ENCODE measurements at places on chromosomes 5 and 9. TPM values are rescaled to one million over a fixed set of nuclear protein-coding genes. Genes with fewer than 3 reads are reported as not detected.
A peak's percentile ranks its signal among the peaks of the same experiment; 100 is the strongest.

Gene NIPAL4
- 2.3 TPM for total RNA-seq

Gene IGFBPL1
- not detected for total RNA-seq

Gene SLC6A19
- not detected for total RNA-seq

Gene RLN2
- 0.43 TPM for total RNA-seq

Gene JAKMIP2
- 3.2 TPM for total RNA-seq

Gene TNC
- 371 TPM for total RNA-seq

Gene LIX1
- under 0.01 TPM for total RNA-seq

Gene KCNMB1
- under 0.01 TPM for total RNA-seq

Gene BAAT
- total RNA-seq, result under 0.01 TPM

Gene DBH
- total RNA-seq, result not detected

DNA sequence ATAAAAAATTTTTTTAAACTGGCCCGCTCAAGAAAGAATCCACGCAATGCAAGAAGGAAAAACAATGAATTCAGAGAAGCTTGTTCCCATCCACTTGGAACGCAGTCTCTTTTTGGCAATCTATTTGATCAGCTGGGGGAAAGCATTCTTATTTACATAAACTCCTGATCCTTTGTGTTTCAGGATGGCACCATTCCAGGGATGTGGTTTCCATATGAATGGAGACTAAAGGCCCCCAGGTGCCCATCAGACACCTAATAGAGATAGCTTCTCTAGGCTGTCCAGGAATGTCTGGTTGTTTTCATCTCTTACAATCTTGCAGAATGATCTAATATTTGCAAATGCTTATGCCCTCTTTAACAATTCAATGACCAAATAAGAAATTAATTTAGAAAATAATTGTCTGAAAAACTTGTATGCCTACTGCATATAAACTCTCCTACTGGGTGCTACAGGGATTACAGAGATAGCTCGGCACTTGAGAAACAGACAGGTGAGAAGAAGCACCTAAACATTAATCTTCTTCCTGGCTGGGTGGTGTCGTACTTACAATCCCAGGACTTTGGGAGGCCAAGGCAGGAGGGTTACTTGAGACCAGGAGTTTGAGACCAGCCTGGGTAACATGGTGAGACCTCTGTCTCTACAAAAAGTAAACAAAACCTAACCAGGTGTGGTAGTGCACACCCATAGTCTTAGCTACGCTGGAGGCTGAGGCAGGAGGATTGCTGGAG, 3.0 kb upstream of the RASGRF2 start:
- DNase-seq, result no peak

DNA sequence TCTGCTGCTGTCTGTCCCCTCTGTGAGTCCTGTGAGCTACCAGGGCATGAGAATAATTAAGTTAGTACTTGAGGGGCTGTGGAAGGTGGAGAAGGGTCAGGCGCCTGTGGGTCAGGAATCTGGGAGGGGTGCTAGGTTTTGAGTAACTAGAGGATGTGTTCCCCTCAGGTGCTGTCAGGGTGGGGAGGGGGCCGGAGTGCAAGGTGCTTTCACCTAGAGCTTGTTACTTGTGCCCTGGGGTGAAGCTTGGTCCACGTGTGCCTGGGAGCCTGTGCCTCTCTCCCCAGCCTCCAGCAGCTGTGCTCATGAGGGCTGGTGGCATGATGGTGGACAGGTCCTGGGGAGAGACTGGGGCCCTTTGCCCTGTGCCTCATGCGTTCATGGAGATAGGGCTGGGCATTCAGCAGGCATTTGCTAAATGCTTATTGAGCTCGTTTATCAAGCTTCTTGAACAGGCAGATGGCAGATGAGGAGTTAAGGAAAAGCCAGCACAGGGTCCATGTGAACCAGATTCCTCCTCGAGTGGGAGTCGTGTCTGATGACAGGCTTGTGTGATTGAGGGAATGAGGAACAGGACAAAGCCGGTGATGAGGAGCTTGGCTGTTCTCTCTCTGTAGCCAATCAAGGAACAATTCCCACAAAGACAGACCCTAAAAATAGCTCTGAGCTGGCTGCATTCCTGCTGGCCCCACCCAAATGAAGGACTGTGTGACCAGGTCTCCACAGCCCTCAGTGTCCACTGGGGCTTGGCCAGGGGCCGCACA, 40.9 kb downstream of the CACNA1B start:
- DNase-seq, result no peak

- peak; percentile 43 for DNase-seq
These were observed 27.8 kb upstream of the GDNF start for GRCh38 chr5:37867654-37868053.
